Frontal cortex (tissue), 4 donors: ENCODE measurements at places on chromosomes 5 and 9.

DNA sequence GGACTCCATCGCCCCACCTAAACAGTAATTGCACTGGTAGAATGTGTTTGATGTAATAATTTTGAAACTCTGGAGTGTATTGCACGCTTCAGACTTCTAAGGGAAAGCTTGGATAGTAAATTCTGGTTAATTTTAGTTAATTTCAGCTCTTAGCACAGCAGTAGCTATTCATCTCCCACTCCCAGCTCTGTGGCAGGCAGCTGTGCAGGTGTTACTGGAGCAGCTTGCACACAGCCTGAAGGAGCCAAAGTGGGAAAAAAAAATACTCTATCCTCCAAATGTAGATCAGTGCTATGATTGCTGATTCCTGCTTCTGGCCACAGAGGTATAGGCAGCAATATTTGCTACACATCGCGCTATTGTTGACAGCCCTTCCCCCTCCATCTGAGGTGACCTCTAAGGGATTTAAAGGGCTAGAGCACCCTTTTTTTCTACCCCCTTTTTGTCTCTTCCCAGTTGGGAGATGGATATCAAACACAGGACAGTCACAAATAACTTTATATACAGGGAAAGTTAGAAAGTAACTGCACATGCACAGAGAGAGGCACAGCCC is 97.4 kb downstream of the KCTD16 start:
- DNase-seq: no peak

DNA sequence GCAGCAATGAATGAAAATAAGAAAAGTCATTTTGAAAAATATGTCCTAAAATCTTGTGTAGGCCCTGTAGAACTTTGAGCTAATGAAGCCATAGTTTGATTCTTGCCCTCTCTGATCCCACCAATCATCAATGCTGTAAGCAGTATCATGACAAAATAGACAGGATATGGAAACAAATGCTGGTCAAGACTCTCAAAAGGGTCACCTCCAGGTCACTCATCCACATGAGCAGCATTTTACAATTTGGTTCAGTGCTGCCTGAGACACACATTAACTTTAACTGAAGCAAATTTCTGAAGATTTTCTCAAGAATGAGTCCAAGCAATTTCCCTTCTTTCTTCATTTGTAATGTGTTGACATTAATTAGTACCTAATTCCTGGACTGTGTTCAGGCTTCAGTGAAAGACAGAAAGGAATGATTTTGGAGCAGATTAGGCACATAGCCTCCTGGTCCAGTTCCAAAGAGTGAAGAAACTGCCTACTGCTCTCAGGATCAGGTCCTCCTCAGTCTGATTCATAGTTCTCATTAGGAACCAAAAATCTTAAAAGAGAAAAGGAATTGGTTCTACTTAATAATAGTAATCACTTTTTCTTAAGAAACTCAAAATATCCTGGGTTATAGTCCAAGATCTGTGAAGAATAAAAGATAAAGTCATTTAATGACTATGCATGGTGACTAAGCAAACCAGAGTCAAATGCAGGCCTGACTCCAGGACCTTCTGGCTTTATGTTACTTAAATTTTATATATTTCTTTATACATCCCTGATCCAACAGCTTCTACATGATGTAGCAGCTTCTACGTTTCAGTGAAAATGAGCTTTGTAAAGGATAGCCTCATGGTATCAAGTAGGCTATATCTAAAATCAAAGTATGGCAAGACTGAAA is 192.1 kb upstream of the RGMB start:
- DNase-seq: no peak

GRCh38 chr5:64632251-64632650 is 58.1 kb upstream of the SHISAL2B start:
- DNase-seq: no peak

DNA sequence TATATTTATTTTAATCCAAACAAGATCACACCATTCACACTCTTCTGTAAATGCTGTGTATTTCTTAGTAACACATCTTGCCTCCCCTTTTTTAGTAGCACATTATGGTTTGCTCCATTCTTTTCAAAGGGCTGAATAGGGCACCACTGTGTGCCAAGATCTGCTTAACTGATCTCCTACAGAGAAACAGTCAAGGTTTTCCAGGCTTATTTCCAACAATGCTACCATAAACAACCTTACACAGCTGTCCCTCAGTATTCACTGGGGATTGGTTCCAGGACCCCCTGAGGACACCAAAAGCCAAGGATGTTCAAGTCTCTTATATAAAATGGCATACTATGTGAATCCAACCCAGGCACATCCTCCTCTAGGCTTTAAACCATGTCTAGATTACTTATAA is 16.5 kb downstream of the GOLM1 start:
- DNase-seq: no peak
